ENCODE measurements at places on chromosomes 6 and 20.

- DNase-seq = no peak
Measured at GRCh38 chr20:62056975-62057374, 8.7 kb downstream of the TAF4 start.

DNA sequence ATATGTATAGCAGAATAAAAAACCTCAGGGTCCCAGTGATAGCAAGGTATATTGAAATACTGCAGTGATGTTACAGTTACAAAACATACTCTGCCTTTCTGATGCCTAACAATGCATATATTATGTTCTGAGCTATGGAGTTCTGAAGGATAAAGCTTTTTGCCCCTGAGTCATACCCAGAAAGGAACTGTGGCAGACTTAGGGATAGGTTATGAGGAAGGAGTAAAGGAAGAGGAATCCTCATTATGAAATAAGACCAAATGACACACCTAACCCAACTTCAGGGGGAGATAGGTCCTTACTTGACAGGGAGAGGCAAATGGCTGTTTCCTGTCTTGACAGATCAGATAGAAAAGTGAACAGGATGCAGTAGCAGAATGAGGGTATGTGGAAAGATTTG lies 940.6 kb upstream of the FLRT3 start:
- DNase-seq = no peak

GRCh38 chr6:24868765-24869164 lies 67.0 kb downstream of the RIPOR2 start:
- DNase-seq = no peak

GRCh38 chr6:31547727-31548543 lies 527 bp downstream of the NFKBIL1 start:
- no peak for DNase-seq

- no peak for DNase-seq
Measured at GRCh38 chr20:53990768-53991450, 79.5 kb downstream of the BCAS1 start.

- no peak for DNase-seq
Measured at GRCh38 chr6:98295515-98296175, 538.7 kb upstream of the POU3F2 start.

DNA sequence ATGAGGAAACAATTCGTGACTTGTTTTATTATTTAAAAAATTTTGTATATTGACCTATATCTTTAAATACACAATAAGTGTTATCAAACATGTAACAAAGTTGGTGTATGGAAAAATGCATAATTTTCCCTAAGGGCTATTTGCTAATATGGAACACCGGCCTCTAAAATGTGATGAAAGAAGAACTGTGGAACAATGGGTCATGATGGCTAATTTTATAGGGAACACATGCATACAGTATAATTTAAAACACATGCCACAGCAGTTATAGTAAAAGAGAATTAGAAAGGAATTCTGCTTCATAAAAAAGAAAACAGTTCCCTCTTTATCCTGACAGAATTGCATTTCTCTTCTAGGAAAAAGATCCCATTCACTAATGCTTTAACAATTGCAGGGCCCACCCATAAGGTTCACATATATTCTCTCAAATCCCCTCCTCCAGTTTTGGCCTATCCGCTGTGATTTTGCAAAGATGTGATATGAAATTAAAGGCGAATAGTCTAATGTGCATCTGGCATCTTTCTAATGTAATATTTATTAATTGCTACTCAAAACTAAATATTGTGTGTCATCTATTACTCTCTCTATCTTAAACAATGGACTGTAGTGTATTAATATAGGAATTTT lies 628.1 kb upstream of the CITED2 start:
- DNase-seq = no peak

- no peak for DNase-seq
Measured at GRCh38 chr6:53095716-53096115, 30.5 kb downstream of the FBXO9 start.

DNA sequence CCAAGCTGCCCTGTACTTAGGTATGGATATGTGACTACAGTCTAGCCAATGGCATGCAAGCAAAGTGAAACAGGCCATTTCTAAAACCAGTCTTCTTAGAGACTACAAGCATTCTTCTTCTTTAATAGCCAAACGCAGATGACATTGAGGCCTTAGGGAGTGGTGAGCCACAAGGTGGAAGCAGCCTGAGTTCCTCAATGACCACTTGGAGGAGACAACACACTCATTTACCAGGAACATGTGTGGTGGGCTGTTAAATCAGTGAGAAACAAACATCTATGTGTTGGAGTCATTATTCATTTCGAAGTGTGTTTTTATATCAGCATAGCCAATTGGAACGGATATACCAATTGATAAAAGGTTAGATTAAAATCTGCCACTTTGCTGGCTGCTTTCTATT lies 122.0 kb downstream of the GFRAL start:
- DNase-seq = no peak

DNA sequence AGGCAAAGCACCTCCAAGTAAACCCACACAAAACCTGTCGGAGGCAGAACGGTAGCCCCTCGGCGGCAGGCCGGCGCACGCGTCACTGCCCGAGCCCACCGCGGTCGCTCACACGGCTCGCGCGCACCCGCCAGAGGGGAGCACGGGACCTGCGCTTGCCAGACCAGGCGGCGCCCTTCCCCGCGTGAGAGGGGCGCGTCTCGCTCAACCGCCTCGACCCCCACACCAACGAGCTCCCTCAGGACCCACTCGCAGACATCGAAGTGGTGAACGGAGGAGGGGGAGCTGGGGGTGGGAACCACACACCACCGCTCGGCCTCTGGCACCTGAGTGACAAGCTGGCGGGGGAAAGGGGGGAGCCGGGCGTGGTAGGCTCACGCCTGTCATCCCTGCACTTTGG lies 1513.4 kb upstream of the DEFB115 start:
- DNase-seq = no peak

GRCh38 chr6:127868338-127868737 lies 32.5 kb downstream of the THEMIS start:
- DNase-seq = no peak

Data from GM10248 (cell line).